Right forelimb (tissue), 1 donor: ENCODE measurements at places on chromosomes 6 and 20.

GRCh38 chr6:20715135-20715806 is 181.0 kb downstream of the CDKAL1 start:
- DNase-seq = no peak

DNA sequence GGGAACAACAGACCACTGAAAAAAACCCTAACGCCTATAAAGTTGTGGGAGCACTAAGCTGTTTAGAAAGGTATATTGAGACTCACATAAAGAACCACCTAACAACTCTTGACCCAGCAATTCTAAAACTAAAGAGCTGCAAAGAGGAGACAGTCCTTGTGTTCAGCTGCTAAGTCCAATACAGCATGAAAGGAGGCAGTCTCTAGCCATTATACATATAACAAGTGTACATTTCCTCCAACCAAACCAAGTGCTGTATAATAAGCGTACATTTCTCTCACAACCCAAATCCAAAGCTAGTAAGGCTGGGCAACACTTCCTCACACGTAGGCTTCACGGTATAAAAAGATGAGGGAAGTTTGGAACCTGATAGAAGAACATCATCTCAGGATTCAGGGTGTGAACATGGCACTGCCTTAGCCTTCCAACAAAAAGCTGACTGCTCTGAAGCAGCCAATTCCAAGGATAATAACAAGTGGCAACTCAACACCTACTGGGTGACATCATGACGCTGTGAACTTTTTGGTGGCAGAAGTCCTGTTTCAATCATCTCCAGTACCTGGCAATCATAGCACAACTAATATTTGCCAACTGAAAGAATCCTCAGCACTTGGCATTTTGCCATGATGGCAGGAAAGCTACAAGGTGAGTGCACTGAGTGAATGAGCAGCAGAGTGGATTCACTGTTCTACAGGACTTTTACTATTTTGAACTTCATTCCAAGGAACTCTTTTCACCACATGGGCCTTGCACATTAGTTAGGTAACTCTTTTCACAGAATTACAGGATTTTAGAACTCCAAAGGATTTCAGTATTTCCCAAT is 16.6 kb downstream of the TBC1D20 start:
- DNase-seq = no peak

DNA sequence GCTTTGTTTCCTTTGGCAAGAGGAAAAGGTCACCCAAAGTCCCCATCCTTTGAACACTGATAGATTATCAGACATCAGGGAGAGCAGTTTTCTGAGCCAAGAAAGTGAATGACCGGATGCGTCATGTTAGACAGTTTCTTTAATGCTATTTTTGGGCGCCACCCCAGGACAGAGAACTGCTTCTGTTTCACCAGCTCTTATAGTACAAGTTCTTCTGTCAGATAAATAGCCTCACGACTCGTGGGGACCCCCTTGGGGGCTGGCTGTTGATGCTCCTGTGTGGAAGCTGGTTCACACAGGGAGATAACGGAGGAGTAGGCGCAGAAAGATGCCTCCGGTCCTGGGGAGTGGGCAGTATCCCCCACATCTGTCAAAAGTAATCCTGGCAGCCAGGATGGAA is 54.6 kb downstream of the NPEPL1 start:
- peak; percentile 35 for DNase-seq

GRCh38 chr6:143555071-143555492 is 43.6 kb upstream of the FUCA2 start:
- no peak for DNase-seq

- DNase-seq = no peak
Observed at GRCh38 chr20:19750907-19751636, 7.0 kb upstream of the RIN2 start.

GRCh38 chr6:25175196-25175595 is 104.0 kb upstream of the CARMIL1 start:
- DNase-seq = no peak

- no peak for DNase-seq
Observed at GRCh38 chr6:8065519-8065911, 1.3 kb upstream of the BLOC1S5 start.

GRCh38 chr6:38997128-38997761 is 51.3 kb upstream of the GLP1R start:
- DNase-seq = no peak

GRCh38 chr20:2305946-2306345 is 10.1 kb downstream of the TGM3 start:
- no peak for DNase-seq

DNA sequence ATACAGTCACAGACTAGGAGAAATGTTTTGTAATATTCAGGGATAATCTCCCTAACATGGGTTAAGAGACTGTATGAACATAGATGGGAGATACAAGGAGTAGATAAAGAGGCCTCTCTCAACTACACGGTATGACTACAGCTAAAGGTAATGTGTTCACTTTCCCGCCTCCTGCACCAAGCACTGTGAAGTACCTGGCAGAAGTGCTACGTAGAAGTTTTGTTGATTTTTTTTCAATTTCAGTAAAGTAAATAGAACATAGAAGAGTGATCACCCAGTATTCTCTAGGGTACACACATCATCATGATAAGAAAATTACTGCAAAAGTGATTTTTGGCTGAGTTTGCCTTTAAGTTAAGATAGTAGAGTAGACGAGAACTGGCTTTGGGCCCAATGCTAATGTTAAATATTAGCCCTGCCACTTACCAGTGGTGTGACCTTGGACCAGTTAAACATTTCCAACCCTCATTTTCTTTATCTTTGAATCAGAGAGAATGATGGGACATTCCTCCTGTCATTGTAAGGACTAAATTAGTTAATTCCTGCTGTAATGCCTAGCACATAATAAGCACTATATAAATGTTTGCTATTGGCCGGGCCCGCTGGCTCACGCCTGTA is 183.6 kb downstream of the COL9A1 start:
- no peak for DNase-seq

DNA sequence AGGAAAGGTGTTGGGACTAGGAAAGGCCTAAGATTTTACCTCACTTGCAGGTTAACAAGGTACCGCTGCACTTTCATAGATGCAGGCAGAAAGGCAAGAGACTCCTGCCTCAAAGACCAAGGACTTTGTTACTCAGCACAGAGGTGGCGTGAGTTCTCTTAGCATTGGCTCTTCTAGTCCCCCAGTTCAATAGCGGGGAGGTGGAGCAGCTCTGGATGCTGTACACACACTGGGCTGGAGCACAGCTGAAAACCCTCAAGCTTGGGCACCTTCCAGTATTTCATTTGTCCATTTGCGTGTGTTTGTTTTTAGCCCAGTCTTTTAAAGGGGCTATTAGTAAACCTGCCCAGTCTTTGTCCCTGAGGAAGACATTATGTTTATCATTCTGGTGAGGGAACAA is 345.2 kb downstream of the FARS2 start:
- DNase-seq = no peak

- no peak for DNase-seq
Observed at GRCh38 chr20:24937579-24937978, 11.5 kb upstream of the CST7 start.

GRCh38 chr6:154512201-154512600 is 1.7 kb upstream of the CNKSR3 start:
- DNase-seq = no peak

GRCh38 chr6:170117111-170117972 is 173.5 kb downstream of the DLL1 start:
- DNase-seq = peak; percentile 34

DNA sequence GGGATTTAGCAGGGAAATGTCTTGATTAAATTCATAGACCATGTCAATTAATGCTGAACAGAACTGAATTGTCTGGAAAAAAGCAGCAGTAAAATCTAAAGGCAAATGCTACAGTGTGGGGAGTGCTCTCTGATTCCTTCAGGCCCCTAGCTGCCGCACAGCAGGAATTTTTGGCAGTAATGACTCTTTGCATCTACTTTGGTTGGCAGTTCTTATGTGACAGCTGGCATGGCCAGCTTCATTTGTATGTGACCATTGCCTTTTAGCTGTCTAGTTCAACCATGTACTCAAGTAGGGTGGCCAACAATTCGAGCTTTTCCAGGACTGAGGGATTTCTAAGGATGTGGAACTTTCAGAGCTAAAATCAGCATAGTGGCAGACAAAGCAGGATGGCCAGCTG is 499.1 kb upstream of the MAN1A1 start:
- no peak for DNase-seq
